ENCODE measurements at places on chromosomes 7 and 10. TPM values are rescaled to one million over a fixed set of nuclear protein-coding genes. Genes with fewer than 3 reads are reported as not detected.

DNA sequence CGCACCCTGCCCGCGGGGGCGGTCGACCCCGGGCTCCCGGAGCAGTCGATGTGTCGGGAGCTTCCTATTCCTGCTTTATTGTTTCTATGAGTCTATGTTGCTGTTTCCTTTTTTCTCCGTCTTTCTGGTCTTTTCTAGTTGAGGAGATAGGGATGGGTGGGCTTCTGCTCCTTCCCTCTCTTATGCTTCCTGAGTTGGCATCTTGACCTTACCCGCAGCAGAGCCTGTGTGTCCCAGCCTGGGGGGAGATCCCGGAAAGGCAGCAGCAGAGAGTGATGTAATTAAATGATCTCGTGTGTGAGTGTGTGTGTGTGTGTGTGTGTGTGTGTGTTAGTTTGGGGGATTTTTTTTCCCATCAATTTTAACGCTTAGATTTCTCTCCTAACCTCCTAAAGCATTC, 486 bp upstream of the SORCS1 start:
- peaks cover 6% of the 10 kb centered on the region for H3K4me1 ChIP-seq
- DNase-seq = no peak
- no peak overlapping the region for H3K27ac ChIP-seq
- H3K27me3 ChIP-seq = peaks cover 33% of the 10 kb centered on the region

- no peaks in the 10 kb centered on the region for H3K36me3 ChIP-seq
- peaks cover 23% of the 10 kb centered on the region for H3K4me1 ChIP-seq
- H3K27me3 ChIP-seq = peaks cover 15% of the 10 kb centered on the region
- H3K27ac ChIP-seq = no peak overlapping the region
Measured at GRCh38 chr10:22314852-22315251, 1.3 kb upstream of the COMMD3 start.

DNA sequence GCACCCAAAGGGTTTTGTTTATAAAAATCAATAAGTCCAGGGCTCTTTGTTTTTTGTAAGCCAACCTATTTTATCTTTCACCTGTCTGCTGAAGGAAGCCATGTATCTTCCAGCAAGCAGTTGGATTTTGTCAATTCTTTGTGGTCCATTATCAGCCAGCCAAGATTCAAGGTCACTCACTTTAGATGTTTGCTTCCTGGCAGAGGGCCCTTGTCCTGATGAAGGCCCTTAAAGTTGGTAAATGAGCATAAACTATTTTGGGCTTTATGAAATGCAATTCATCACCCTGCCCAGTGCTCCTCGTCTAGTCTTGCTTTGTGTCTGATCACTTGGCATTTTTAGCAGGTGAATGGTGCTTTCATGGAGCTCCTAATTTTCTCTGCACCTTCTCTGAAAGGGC, 1004.2 kb downstream of the GRID1 start:
- H3K27me3 ChIP-seq = no peaks in the 10 kb centered on the region
- no peak overlapping the region for H3K27ac ChIP-seq
- no peaks in the 10 kb centered on the region for H3K4me1 ChIP-seq
- DNase-seq = no peak

- no peak for DNase-seq
- H3K4me1 ChIP-seq = no peaks in the 10 kb centered on the region
- H3K27me3 ChIP-seq = peaks cover 3% of the 10 kb centered on the region
- H3K36me3 ChIP-seq = no peaks in the 10 kb centered on the region
Measured at GRCh38 chr10:114320249-114321116, 81.4 kb downstream of the VWA2 start.

TWIST1 gene
- polyA plus RNA-seq = not detected

ADD3 gene
- 513 TPM for polyA plus RNA-seq

All from immature natural killer cell (primary cell).